NCI-H2081 (cell line): ENCODE measurements at places on chromosomes 1 and 21.

- DNase-seq: no peak
Observed at GRCh38 chr21:28635541-28635940, 357.1 kb downstream of the LTN1 start.

DNA sequence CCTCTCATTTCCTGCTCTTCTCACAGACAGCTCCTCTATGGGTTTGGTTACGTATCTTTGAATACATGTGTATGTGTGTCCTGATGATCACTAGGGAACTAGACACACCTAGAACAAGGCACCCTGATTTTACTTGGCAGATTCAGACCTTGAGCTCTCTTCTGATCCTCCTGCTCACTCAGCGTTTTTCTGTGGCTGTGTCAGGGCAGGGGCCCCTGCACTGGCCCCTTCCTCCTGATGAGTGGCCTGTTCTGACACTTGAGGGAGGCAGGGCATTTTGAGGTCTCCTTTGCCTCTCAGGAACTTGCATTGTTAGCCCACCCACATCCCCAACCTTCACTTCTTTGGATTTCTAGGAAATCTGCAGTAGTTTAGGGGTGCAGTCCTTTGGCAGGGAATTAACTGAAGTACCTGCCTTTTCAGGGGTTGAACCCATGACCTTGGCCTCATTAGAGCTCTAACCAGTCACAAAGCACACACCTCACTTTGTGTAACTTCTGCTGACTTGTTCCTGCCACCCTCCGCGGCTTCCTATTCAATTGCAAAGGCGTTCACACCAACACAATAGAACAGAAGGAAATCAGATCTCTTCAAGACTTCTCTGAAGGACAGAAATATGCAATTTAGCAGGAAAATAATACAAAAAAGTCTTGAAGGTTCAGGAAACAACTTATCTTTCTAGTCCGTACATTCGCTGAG, 8.8 kb downstream of the SMYD2 start:
- DNase-seq: no peak

- no peak for DNase-seq
Observed at GRCh38 chr21:40835184-40835694, 11.7 kb downstream of the DSCAM start.

DNA sequence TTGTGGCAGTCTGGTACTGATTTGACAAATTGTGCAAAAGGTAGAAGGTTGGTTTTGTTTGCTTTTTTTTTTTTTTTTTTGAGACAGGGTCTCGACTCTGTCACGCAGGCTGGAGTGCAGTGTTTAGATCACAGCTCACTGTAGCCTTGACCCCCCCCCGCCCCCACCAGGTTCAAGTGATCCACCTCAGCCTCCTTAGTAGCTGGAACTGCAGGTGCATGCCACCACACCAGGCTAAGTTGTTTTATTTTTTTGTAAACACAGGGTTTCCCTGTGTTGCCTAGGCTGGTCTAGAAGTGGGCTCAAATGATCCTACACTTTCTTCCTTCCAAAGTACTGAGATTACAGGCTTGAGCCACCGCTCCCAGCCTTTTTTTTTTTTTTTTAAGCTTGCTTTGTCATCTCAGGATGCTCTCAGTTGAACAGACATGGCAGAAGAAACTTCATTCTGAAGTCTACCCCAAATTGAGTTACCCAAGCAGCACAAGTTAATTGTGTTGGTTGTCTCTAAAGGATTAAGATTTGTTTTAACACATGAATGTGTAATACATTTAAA, 8.2 kb downstream of the KDM1A start:
- DNase-seq: no peak

DNA sequence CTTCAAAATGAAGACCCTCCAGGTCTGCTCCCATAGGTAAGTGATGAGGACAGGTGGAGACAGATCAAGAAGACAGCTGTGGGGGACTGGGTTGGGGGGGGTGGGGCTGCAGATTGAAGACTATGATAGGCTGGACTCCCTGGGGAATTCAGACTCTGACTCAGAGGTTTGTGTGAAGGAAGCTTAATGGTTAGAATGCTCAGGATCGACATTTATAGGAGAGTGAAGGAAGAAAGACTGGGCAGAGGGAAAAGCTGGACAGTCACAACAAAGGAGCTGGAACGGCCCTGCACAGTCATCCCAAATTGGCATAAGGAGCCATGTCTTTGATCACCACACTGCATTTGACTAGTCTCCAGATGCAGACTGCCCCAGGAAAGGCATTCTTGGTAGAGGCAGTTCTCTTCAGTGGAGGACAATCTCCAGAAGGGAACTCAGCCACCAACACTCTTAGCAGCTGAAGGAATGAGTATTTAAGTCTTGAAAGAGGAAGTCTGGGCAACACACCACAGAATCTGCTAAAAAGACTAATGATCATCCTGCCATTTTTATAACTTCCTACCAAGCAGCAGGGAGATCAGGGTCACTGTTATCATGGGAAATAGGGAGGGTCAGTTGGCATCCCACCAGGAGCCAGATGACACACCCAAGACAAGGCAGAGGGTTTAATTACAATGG, 120.0 kb upstream of the ZC3H11B start:
- DNase-seq: no peak

GRCh38 chr21:33854604-33855003, 61.0 kb downstream of the ATP5PO start:
- peak; percentile 9 for DNase-seq

GRCh38 chr1:146032631-146033219, 11.2 kb upstream of the HJV start:
- peak; percentile 59 for DNase-seq

DNA sequence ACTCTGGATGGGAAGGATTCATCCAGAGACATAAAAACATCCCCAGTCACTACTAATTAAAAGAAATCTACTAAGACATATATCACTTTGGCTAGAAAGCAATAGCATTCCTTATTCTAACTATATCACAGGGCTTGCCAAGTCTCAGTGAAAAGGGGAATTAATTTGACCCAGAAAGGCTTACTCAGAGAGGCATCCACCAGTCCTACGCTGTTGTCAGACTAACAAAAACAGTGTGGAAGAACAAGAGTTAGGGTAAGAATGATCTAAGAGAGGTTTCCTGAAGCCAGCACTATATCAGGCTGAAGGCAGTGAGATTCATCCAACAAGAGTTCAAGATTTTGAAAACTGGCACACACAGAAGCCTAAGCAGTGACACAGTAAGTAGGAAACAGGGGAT, 126.1 kb downstream of the GDAP2 start:
- no peak for DNase-seq

DNA sequence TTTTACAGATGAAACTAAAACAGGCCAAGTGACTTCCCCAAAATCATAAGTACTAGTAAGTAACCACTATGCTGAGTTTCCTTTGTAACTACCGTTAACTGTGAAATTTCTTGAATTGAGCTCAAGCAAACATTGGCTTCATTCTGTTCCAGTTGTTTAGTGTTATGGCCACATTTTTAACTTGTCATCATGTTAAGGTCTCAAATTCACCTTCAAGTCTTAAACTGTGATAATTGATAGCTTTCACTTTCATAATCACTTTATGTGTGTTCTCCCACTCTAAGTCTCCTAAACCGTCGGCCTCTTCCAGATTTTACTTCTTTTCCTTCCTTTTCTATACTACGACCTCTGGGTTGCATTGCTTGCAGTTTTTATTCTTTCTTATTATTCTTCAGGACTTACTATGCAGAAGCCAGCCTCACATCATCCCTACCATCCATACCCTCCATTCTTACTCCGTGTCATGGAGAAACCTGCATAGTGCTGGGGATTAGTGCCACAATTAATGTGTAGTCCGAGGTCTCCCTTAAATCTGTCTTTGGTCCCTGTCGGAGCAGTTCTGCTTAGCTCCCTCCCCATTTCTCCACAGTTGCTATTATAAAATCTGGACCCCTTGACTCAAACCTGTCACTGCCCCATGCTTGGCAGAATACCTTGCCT, 5.8 kb downstream of the KIF1B start:
- no peak for DNase-seq

DNA sequence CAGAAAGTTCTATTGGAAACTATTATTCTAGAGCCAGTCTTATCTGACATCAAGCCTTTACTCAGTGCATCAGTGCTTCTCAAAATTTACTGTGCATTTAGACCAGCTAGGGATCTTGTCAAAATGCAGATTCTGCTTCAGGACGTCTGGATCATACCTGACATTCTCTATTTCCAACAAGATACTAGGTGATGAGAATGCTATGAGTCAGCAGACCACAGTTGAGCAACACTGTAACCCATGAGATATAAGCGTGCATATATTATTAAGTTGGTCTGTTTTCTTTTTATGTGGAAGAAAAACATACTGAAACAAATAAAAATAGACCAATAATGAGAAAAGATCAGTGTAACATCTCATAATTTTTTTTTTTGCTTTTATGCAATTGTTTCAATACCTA, 40.4 kb upstream of the KCNH1 start:
- DNase-seq: no peak

GRCh38 chr1:101247404-101248287, 10.8 kb downstream of the S1PR1 start:
- DNase-seq: no peak

DNA sequence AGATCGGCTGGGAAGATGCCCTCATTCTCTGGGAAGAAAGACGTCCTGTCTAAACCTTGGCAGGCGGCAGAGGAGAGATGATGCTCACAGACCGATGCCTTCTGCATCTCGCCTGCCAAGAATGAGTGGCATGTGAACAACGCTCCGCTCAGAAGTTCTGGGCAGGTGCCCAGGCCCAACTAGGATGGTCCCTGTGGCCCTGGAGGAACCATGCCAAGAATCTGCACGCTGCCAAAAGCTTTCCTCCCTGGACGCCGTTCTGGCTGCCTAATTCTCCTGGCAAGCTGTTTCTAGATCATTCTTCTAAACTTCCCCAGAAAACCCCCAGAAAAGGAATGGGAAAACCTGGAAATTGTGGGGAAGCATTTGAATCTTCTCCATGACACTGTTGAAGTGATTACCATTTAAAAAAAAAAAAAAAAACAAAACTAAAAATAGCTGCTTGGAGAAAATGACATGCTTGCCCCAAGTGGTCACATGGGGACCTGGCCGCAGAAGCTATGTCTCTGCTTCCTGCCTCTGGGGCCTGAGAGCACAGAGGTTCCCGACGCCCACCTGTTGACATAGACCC, 440.9 kb downstream of the PRDM2 start:
- no peak for DNase-seq

DNA sequence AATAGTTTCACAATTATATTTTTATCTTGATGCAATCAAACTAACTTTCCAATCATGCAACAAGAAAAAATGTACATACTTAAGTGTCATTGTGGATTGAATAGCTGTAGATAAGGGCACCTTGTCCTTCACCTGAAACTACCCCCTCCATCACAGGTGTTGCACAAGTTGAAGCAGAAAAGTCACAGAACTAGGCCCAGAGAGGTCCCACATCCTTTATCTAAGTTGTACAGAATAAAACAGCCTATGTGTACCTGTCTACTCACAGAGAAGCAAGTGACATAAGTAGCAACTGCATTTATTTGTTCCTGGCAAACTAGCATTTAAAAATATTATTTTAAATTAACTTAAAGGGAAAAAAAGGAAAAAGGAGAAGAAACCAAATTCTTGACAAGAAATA, 256.8 kb downstream of the FAF1 start:
- DNase-seq: no peak

GRCh38 chr21:42036313-42036712, 26.2 kb upstream of the ZBTB21 start:
- no peak for DNase-seq

- DNase-seq: no peak
Observed at GRCh38 chr1:86382878-86383277, 13.2 kb downstream of the ODF2L start.

GRCh38 chr1:32426489-32427255, 32.4 kb upstream of the BSDC1 start:
- DNase-seq: no peak

GRCh38 chr1:174974711-174975119, 25.0 kb upstream of the CACYBP start:
- no peak for DNase-seq

DNA sequence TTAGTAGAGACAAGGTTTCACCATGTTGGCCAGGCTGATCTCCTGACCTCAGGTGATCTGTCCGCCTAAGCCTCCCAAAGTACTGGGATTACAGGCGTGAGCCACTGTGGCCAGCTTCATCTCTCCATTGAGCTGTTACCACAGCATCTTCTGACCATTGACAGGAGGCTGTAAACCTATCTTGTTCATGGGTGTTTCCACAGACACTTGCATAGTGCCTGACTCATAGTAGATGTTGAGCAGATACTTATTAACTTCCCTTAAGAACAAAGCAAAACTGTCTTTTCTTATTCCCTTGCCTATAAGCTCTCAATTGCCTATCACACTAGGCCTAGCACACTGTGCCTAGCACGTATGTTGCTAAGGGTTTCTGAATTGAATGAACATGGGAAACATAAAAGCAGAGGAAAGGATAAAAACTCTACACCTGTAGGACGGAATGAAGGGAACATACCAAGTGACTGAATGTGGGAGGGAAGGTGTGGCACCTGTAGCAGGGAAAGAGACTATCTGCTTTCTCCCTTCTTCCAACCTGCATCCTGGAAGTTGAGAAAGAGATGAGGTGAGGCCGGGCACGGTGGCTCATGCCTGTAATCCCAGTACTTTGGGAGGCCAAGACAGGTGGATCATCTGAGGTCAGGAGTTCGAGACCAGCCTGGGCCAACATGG, 1.2 kb upstream of the C1orf54 start:
- DNase-seq: no peak

DNA sequence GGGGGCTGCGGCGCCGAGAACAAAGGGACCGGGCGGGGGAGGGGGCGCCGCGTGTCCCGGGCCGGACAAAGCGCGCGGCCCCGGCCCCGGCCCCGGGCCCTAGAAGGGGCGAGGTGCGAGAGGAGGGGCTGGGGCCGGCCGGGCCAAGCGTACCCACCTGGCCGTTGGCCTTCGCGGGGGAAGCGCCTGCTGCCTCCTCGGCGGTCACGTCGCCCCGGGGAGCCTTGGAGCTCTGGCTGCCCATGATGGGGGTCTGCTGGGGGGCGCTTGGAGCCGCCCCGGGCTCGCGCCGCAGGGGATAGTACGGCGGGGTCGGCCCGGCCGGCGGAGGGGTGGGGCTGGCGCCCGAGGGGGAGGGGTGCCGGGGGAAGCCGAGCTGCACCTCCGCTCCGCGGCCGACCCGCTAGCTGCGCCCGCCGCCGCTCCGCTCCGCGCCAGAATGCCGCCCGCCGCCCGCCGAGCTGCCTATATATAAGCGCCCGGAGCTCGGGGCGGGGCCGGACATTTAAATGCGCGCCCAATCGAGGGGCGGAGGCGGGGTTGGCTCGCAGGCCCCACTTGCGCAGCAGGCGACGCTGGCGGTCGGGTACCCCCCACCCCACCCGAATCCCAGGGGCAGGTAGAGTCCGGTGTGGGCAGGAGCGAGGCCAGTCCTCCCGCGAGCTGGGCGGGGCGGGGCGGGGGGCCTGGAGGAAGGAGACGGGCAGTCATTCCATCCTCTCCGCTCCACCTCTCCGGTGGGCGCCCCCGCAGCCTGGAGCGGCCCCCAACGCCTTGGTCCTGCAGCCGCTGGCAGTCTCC, at the start of gene MARCKSL1:
Gene MARCKSL1 (minus strand): TSS at position 444 of the 801 bp plus-strand sequence. CDS start 200 bp downstream, at position 244.
- peak; percentile 78 for DNase-seq

- DNase-seq: no peak
Observed at GRCh38 chr1:240466509-240466908, 145.4 kb downstream of the GREM2 start.

- no peak for DNase-seq
Observed at GRCh38 chr1:205274041-205274691, 46.4 kb downstream of the TMCC2 start.

GRCh38 chr1:208166340-208167138, 77.6 kb downstream of the PLXNA2 start:
- DNase-seq: no peak
